ENCODE measurements at places on chromosomes 6 and 20.
A peak's percentile ranks its signal among the peaks of the same experiment; 100 is the strongest.

DNA sequence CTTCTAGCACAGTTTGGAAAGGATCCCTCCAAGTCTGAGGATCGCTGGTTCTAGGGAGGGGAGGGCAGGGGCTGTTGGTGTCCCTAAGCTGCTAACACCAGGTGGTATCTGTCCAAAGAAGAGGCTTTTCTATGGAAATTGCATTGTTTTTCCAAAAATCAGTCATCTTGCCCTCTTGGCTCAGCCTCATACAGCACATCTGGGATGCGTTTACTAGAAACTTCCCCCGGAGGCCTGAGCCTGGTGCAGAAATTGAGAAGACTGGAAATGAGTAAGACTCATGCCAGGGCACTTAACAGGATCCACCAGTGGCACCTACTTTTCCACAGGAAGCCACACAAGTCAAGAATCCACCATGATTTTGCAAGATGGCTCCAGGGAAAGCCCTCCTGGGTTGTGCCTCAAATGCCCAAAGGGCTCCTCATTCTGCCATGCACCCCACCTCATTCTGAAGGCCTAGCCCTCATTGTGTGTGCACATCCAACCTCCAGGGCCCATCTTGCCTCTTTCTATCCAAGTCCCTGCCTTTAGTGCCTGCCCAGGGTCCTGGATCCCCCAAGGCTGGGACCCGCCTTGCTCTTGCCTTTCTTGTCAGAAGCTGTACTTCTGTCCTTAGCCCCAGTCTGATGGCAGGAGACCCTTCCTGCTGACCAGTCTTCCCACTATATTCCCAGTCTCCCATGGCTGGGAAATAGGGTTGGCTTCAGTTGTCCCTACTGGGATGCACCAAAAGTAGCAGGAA is 97.6 kb downstream of the MRPL14 start:
- no peak for DNase-seq

GRCh38 chr6:85703406-85703805 is 60.7 kb upstream of the SYNCRIP start:
- DNase-seq, result no peak

GRCh38 chr20:61810066-61810737 is 255.5 kb downstream of the TAF4 start:
- no peak for DNase-seq

DNA sequence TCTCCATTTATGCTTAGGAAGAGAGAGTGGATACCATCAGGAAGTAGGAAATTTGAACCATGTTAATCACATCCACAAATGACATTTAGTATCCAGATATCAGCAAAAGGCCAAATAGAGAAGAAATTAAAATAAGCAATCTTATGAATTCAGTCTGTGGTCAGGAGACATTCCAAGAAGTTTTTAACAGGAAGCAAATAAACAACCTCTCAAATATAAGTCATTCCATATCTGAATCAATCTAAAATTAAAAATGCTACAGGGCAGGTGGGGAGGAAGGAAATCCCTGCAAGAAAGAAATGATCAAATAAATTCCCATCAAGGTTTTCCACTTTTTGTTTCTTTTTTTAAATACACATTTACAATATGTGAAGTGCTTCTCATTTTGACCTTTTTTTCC is 520.6 kb downstream of the LMBRD1 start:
- no peak for DNase-seq

DNA sequence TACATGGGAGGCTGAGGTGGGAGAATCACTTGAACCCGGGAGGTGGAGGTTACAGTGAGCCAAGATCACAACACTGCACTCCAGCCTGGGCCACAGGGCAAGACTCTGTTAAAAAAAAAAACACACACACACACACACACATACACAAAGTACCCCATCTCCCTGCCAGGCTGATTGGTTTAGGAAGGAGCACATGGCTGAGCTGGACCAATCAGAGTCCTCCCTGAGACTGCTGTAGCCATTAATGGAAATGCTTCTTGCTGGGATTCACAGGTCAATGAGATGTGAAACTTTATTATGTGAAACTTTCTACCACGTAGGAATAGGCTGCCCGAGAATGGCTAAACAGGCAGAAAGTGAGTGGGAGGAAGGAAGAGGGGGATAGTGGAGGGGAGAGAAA is 2.9 kb downstream of the TREM1 start:
- DNase-seq, result no peak

DNA sequence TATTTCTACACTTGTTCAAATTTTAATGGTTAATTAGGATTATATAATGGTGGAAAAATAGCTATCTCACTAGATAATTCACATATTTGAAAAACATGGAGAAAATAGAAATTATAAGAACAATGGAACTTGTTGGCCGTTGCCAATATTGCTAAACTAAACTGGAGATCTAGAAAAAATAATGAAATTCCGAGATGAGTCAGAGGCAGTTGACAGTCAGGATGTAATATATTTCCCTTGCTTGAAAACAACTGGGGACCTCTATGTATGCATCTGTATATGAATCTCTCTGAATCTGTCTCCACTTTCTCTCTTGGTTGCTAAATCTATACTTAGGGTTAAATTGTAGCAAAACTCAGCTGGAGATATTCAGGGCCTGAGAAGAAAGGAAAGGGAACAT is 1108.2 kb upstream of the GJE1 start:
- no peak for DNase-seq

- no peak for DNase-seq
These were observed 77.8 kb downstream of the TRAM2 start for GRCh38 chr6:52499026-52499425.

DNA sequence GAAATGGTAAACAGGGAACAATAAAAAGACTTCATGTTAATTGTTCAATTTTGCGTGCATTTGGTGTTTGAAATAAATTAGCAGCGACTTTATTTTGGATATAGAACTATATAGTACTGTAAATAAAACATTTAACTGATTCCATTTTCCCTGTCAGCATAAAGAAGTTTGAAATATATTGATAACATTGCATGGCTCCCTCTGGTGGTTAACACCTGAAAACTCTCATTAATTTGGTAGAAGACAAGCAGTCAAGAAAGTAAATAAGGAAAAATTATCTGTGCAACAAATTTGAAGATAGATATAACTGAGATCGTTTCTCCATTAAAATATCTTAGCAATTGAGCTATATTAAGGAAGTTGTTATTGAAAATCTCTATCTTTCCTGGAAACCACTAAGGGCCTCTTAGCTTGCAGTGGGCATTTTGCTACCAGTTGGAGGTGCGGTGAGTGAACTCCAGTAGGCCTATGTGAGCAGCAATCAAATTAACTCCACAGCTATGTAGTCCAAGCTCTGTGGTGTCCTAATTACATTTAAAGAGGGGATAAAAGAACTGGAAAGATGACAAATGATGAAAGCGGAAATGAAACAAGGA is 435.7 kb upstream of the FKBP1C start:
- no peak for DNase-seq

GRCh38 chr6:155389130-155389529 is 66.5 kb downstream of the NOX3 start:
- DNase-seq, result no peak

GRCh38 chr6:52390361-52390727 is 28.4 kb downstream of the PAQR8 start:
- peak; percentile 26 for DNase-seq

DNA sequence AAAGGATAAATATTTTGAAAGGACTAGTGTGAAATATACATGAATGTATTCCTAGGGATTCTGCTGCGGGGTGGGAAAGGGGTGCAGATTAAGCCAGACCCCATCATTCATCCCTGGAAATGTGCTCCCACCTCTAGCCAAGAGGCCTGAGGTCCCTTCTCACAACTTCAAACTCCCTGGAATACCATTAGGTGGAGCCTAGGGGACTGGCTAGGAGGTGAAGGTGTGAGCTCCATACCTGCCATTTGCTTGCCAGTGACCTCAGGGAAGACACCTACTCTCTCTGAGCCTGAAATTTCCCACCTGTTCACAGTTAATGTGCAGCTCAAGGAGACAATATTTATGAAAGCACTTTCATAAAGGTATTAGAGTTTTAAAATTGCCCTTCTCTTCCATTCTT is 4.7 kb upstream of the CCN2 start:
- DNase-seq, result no peak

GRCh38 chr20:38609815-38610214 is 8.2 kb downstream of the ARHGAP40 start:
- no peak for DNase-seq

- DNase-seq, result no peak
These were observed 220.9 kb downstream of the HACE1 start for GRCh38 chr6:104638841-104639290.

DNA sequence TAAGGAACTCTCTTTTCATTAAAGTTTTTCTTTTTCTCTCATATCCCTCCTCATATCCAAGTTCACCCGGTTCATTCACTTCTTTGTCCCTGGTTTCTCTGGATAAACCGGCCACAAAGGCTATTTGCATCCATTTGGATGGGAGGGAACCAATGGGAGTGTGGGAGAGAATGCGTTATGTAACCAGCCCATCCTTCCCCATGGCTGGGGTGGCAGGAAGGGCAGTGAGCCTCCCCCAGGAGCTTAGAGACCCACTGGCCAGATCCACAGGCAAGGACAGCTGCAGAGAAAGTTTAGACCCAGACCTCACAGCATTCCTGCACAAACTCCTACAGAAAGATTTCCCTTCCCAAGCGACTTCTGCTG is 10.7 kb downstream of the CASS4 start:
- DNase-seq, result no peak

DNA sequence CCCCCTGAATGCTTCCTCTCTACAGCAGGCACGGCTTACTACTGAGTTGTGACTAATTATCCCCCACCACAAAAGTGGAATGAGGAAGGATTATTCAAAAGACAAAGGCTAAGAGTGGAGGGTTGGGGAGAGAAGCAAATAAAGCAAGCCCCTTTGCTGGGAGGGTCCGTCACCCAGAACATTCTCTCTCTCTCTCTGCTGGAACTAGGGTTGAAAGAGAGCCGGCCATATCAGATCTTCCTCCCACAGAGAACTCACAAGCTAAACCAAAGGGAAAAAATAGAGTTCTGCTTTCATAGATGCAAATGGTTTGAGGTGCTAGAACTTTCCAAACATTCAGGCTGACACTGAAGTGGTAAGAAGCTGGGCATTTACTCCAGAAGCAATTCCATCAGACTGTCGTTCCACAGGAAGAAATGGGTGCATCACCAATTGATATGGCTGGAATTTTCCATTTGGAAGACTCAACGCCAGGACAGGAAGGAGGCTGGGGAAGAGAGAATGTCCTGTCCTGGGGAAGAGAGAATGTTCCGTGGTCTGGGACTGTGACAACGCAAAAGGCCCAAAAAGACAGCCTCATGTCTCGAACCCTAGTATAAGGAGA is 7.9 kb downstream of the ZMYND8 start:
- no peak for DNase-seq

- DNase-seq, result no peak
These were observed 21.9 kb downstream of the CCN2 start for GRCh38 chr6:131929264-131929663.

DNA sequence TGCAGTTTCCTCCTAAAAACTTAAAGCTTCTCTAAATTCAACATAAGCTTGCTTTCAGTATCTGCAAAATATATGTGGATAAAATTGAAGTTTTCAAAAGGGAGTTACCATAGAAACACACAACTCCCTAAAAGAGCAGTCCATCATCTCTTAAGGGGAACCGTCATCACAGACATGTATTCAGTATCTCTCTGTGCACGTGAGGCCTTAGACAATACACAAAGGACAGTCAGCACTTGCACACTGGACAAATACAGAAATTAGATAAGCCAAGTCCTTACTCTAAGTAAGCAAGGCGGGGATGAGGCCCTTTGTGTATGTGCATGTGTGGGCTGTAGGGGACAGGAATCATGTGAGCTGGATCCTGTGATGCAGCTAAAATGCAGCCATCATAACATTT is 136.6 kb downstream of the BACH2 start:
- no peak for DNase-seq

GRCh38 chr20:31560094-31560745 is 44.9 kb upstream of the ID1 start:
- DNase-seq, result peak; percentile 50

GRCh38 chr6:121042766-121043165 is 291.5 kb downstream of the TBC1D32 start:
- DNase-seq, result no peak

DNA sequence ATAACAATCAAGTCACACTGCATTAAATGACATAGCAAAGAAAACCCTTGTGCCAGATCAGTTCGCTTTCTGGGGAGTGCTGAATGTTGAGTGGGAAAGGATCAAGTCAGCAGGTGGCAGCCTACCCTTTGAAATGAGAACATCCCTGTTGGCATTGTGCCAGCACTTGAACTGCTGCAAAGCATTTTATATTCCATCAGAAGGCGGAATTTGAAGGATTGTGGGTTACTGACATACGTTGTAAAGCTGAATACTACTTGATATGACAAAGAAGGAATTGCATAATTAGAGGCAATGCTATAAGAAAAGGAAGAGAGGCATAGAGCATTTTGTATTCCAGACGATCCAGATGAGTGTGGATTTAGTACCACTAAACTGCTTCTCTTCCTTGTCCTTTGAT is 26.5 kb downstream of the BCKDHB start:
- DNase-seq, result peak; percentile 1

DNA sequence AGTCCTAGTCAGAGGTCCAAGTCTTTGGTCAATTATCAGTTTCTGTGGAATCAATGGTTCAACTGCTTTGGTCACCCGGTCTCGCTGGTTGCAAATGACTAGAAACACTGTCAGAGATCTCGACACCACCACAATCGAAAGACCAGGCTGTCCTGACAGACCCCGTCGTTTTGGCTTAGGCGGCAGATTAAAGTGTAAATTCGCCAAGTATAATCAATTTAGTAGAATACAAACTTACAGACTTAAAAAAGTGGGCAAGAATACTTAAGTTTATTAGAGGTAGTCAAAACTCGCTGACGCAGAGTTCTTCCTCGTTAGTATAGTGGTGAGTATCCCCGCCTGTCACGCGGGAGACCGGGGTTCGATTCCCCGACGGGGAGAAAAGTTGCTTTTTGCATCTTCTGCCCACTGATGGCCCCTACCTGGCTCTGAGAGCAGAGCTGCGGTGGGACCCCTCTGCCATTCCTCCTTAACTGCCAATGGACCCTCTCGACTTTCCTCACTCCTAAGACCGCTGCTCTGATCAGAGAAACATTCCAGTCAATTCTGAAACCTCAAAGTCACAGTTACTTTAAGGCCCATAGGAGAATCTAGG is 30.6 kb upstream of the ZNF184 start:
- peak; percentile 56 for DNase-seq

DNA sequence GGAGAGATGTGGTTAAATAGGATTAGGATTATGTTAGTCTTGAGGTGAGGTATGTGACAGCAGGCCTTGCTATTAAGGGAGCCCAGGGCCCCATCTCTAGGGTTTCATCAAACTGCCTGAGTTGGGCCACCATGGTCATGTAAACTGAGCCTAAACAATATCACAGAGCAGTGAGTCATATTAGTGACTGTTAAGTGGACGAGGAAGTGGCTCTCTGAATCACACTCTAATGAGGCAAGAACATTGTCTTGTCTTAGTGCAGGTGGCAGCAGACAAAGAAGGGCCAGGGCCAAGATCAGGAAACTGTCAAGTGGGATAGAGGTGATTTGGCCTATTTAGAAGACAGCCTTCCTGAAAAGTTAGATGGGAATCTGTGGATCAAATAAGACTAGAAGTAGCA is 23.1 kb downstream of the ENPP3 start:
- no peak for DNase-seq
